ENCODE measurements at places on chromosomes 1 and 21.
A peak's percentile ranks its signal among the peaks of the same experiment; 100 is the strongest.

- DNase-seq, result no peak
Measured at GRCh38 chr1:223639331-223639749, 26.2 kb downstream of the CAPN8 start.

GRCh38 chr1:11062965-11063401, 3.2 kb upstream of the SRM start:
- no peak for DNase-seq

DNA sequence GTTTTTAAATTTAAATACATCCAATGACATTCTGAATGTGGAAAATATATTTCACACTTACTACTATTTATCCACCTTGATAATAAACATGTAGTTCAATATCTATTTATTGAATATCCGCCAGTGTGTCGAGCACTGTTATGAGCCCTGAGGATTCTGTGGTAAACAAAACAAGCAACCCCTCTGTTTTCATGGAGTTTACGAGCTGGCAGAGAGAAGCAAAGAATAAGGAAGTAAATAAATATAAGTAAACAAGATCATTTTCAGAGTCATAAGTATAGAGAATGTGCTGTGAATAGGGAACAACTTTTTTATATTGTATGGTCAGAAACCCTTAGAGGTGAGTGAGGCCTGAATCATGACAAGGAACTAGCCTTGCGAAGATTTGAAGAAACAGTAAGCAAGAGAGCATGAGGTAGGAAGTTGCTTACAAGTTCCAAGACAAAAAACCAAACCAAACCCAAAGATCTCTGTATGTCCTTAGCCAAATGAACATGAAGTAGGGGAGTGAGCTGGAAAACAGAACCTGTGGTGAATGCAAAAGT, 6.4 kb upstream of the SERBP1 start:
- DNase-seq, result no peak

DNA sequence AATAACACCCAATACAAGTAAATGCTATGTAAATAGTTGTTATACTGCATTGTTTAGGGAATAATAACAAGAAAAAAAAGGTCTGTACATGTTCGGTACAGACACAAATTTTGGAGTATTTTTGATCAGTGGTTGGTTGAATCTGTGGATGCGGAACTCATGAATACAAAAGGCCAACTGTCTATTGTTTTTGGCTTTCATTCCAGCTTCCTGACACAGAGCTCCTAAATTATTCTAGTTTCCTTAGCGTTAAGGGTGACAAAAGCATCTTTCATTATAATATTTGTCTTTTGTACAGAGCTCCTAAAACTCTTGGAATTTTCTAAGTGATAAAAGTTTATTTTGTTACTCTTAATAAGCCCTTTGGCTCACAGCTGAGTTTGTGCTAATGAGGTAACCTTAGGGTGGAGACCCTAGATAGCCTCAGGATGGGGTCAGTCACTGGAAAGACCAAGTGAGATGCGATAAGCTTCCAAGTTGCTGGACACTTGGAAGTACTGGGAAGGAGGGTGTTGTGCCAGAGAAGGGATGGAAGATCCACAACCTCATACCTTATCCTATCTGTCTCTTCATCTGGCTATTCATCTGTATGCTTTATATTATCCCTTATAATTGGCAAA, 57.4 kb upstream of the PRRC2C start:
- no peak for DNase-seq

GRCh38 chr1:55816456-55817426, 601.6 kb upstream of the USP24 start:
- no peak for DNase-seq

- DNase-seq, result no peak
Measured at GRCh38 chr1:221725735-221726672, 15.9 kb downstream of the DUSP10 start.

- DNase-seq, result no peak
Measured at GRCh38 chr1:21323091-21323490, 32.8 kb upstream of the ECE1 start.

DNA sequence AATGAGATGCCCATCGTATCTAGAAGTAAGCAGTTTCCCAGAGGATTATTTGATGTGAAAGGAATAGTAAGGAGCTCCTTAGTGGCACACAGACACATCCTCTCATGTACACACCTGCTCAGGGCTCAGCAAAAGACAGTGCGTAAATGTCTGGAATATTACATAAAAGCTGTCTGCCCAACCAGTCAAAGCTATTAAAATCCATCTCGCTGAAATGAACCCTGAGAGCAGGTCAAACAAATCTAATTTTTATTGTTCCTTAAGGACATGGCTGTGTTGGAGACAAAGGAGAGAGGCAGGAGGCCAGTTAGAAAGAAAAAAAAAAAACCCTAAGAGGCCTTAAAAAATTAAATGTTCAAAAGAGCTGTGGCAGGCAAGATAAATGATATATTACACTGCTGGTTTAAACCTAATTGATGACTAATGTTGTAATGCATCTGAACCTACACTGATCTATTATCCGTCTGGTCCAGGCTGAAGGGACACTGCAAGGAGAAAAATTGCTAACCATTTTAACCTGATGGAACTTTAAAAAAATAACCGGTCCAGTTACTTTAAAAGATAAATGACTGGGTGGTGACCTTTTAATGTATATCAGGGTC, 58.5 kb upstream of the FGGY start:
- DNase-seq, result no peak

GRCh38 chr1:83715550-83715949, 283.4 kb downstream of the TTLL7 start:
- no peak for DNase-seq

GRCh38 chr1:16088996-16089395, 15.5 kb upstream of the FAM131C start:
- no peak for DNase-seq

GRCh38 chr1:9058465-9058864, 11.0 kb downstream of the SLC2A5 start:
- DNase-seq, result no peak

- no peak for DNase-seq
Measured at GRCh38 chr1:227541796-227542152, 21.6 kb upstream of the ZNF678 start.

DNA sequence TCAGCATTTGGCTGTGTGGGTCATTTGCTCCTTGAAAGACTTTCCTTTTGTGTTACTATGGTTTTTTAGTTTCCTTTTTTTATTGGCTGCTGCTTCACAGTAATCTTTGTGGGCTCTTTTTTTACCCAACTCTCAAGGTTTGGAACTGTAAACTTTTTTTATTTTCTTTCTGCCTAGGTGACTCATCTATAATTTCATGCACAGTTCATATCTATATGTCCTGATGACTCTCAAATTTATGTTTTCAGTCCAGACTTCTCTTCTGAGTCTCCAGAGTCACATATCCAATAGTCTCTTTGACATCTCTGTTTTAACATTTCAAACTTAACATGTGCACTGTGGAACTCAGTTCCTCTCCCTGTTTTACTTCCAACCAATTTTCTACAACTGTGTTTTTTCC, 83.4 kb downstream of the ATF6 start:
- DNase-seq, result no peak

- DNase-seq, result peak; percentile 42
Measured at GRCh38 chr1:41739061-41739955, 179.4 kb downstream of the HIVEP3 start.

DNA sequence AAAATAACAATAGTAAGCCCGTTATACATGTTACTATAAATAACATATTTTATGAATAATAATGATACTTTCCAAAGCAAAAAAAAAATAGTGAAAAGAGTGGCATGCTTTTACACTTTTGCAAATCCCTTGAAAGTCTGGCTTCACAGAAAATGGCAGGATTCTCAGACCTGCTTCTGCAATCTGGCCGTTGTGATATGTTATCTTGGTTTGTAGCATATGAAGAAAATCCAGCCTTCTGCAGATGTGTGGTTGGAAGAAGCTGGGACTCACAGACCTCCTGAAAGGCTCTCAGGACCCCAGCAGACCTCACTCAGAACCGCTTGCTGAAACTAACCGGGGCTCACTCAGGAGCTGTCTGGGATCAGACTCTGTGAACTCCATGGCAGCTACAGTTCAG, 256.0 kb upstream of the TMEM51 start:
- DNase-seq, result no peak

GRCh38 chr1:164764333-164764732, 205.3 kb downstream of the PBX1 start:
- DNase-seq, result no peak

GRCh38 chr1:81420760-81421159, 380.0 kb upstream of the ADGRL2 start:
- DNase-seq, result no peak

DNA sequence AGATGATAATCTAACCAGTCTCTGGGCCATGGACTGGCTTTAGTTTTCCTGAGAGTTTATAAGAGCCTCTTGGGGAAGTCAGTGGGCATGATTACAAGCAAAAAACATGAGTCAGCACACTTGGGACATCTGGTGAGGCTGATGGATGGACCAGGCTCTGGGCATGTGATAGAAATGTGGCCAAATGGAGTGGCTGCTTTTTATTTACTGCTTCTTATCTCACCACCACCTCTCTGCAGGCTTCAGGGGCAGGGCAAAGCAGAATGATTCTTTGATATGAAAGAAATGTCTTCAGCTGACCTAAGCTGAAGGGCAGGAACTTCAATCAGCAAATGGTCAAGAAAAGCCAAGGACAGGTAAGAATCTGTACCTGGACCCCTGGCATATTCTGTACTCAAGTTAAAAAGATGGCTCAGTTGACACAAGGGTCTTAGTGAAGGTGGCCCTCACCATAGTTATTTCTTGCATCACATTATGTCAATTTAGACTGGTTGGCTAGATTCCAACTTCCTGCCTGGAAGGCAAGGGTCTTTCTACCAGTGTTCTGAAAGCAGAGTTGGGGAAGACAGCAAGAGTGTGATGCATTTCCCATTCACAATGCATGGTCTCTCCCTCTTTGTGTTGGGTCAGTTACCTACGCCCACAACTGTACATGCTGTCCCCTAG, 162.8 kb downstream of the FASLG start:
- DNase-seq, result no peak

DNA sequence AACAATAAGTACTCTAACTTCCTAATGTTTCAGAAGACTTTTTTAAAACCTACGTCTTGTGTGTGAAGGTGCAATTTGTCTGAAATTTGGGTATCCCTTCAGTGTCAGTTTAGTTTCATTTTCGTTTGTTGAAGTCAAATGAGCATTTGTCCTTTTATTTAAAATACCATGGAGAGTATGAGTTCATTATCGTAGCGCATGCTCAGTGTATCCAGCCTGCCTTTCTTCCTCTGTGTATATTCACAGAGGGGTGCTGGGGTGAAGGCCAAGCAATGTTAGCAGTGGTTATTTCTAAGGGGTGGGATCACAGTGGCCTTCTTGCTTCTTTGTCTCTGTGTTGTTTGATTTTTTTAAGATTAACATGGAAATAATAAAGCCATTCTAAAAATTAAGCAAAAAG, 43.2 kb downstream of the CNN3 start:
- DNase-seq, result no peak

GRCh38 chr1:58528518-58528917, 18.0 kb downstream of the OMA1 start:
- DNase-seq, result no peak

DNA sequence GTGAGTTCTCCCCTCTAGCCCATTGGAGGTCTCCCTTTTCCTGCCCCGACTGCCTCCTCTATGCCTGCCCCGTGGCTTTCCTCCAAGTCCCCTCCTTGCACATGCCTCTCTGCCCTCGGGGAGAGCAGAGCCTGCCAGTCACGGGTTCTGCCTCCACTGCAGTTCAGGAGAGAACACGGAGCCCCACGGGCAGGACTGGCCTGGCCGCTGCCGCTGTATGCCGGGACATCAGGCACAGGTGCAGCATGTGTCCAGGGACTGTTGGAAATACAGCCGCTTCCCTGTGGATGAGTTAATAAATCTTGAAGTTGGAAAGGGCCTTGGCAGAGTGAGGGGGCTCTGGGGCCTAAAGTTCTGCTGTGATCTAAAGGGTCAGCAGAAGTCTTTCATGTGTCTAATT, 676.6 kb downstream of the MATN1 start:
- no peak for DNase-seq

GRCh38 chr1:66401244-66401643, 132.7 kb upstream of the SGIP1 start:
- no peak for DNase-seq

DNA sequence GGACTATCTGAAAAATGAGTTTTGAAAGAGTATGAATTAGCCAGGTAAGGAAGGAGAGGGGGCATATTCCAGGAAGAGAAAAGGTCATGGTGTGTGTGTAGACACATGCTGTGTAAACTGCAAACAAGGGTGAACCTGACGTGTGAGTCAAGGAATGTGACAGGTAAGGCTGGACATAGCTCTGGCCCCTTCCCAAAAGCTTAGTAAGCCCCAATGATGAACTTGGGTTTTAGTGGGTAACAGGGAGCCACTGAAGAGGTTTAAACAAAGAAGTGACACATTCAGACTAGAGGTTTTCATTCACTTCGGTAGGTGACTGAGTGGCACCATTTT, 36.7 kb downstream of the EGLN1 start:
- no peak for DNase-seq

GRCh38 chr1:201982082-201982622, 296 bp upstream of the RNPEP start:
- DNase-seq, result peak; percentile 59

- DNase-seq, result no peak
Measured at GRCh38 chr1:221435504-221435904, 306.4 kb downstream of the DUSP10 start.

GRCh38 chr1:3986686-3987218, 86.7 kb upstream of the C1orf174 start:
- no peak for DNase-seq

DNA sequence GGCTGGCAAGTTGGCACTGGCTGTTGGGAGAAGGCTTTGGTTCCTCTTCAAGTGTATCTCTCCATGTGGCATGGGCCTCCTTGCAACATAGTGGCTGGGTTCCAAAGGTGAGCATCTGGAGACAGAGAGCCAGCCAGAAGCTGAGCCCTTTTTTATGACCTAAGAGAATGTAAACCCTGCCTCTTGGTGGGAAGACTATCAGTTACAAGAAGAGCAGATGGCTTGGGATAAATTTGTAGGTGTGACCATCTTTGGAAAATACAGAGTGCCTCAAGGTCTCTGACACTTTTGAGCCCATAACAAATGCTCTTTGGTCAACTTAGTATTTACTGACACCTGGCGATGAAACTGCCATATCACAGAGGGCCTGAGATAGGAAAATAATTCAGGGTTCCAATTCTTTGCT, 31.4 kb upstream of the PRELP start:
- DNase-seq, result no peak

DNA sequence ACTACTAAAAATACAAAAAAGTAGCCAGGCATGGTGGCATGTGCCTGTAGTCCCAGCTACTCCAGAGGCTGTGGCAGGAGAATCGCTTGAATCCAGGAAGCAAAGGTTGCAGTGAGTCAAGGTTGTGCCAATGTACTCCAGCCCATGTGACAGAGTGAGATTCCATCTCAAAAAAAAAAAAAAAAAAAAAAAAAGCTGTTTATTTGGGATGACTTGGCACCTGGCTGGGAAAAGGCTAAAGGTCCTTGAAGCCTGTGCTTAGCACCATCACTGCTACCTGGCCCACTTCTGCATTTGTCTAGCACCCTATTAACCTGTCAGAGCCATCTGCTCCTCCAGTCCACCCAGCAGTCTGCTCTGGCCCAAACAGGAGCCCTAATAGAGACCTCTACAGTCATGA, 25.0 kb downstream of the PRDX6 start:
- no peak for DNase-seq

All from activated CD8-positive, alpha-beta memory T cell treated with anti-CD3 and anti-CD28 coated beads for 1 hour (primary cell).